Brain pericyte (primary cell): ENCODE measurements at places on chromosomes 13 and 19.
A peak's percentile ranks its signal among the peaks of the same experiment; 100 is the strongest.

DNA sequence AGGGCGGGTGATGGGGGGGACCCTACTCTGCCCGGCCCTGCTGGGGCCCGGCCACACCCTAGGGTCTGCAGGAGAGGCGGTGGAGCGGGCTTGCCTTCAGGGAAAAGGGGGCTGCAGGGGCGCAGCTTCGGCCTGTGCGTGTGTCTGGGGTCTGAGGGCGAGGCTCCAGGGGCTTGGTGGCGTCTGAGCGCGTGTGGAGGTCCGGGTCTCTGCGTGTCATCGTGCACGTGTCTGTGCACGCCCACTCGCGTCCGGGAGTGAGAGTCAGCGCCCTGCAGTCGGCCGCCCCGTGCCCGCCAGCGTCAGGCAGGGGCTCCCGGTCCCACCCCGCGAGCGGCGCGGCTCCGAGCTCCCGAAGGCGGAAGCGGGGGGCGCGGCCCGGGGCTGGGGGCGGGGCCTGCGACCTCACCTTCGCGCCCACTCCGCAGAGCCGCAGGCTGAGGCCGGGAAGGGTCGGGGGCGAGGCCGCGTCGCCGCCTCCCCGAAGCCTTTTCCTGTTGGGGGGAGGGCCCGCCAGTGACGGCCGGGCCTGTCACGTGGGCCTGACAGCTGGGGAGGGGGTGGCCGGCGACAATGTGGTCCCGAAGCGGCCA is at the start of gene ARHGAP45:
ARHGAP45 (plus strand) TSS at position 420 of the 593 bp plus-strand sequence. CDS start 239 bp downstream, outside the sequence.
- no peak for DNase-seq

DNA sequence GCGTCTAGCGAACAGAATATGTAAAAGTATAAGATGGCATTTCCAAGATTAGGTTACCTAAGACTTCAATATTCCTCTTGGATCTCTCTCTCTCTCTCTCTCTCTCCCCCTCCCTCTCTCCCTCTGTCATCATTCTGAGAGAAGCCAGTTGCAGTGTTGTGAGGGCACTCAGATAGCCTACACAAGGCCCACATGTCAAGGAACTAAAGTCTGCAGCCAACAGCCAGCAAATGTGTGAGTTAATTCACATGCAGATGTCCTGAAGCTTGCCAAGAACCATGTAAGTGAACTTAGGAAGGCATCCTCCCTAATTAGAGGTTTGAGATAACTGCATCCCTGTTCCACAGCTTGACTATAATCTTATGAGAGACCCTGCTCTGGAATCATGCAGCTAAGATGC is 822.9 kb upstream of the PRR20A start:
- DNase-seq, result no peak

DNA sequence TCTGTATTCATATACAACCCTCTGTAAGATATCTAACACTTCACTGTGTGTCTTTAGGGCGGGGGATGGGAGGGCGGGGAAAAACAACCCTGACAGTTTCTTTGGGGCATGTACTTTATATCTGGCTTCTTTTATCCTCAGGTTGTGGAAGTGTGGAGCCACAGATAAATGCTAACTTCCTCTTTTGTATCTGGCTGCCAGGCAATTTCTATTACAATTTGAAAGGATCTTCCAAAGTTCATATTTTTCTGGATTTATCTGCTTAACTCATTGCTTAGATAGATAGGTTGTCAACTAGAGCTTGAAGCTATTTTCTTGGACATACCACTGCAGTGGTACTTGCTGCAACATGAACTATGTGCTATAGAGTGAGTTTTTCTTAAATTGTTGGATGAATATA is 393.0 kb downstream of the LMO7 start:
- DNase-seq, result no peak

- DNase-seq, result peak; percentile 55
These were observed 51.1 kb upstream of the ZNRF4 start for GRCh38 chr19:5403968-5404640.

DNA sequence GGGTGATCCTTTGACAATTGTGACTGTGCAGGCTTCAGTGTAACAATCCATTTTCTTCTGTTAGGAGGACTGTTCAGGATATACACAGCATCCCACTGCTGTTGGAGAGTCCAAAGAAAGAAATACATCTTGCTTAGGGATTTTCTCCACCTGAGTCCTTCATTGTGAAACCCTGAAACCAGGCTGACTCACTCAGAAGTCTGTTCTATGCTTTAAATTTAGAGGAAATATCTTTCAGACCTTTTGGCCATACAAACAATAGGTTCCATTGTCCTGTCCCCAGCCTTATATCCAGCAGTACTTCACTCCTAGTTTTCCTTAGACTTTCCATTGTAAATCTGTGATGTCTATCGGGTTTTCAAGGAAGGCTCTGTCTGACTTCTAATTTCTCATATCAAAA is 379.1 kb downstream of the SUCLA2 start:
- no peak for DNase-seq

GRCh38 chr13:37212826-37213225 is 107.4 kb upstream of the CSNK1A1L start:
- DNase-seq, result no peak

DNA sequence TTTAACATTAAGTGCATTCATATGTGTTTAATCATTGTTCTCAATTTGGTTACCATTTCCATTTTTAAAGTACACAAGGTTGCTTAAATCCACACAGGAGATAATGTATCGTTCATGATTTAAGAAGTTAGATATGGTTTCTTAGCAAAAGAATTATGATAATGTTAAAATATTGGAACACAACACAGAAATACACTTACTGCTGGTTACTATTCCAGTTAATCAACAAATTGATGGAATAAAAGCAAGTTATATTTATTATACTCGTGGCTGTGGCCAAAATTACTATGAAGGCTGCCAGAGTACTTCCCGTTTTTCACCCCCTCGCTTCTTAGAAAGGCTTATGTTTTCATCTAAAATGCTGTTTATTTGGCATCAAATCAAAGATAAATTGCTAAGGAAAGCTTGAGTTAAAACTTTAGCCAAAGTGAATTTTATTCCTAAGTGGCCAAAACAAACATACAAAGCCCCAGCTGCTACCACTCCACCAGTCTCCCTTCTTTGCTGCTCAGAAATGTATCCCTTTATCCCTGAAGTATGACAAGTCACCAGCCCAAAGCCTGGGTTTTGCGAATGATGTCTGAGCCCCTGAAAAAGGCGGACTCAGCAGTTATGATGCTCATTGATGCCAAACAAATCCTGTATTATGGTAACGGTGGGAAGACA is 27.7 kb downstream of the LCP1 start:
- no peak for DNase-seq

DNA sequence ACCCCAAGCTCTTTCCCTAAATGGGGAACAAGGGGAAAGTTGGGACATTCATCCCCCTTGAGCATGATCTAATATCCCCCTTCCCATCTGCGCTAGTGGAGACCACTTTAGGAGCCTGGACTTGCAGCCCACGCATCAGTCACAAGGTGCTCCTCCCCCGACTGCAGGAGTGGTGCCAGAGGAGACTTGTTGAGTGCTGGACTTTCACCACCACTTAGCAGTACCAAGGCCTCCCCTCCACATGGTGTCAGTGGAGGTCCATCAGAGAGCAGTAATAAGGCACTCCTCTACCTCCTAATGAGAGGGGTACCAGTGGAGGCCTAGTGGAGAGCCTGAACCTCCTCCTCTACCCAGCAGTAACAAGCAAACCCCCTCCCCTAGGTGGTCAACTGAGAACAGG is 22.5 kb downstream of the CAB39L start:
- DNase-seq, result no peak

GRCh38 chr19:16619457-16619856 is 8.5 kb downstream of the MED26 start:
- no peak for DNase-seq

DNA sequence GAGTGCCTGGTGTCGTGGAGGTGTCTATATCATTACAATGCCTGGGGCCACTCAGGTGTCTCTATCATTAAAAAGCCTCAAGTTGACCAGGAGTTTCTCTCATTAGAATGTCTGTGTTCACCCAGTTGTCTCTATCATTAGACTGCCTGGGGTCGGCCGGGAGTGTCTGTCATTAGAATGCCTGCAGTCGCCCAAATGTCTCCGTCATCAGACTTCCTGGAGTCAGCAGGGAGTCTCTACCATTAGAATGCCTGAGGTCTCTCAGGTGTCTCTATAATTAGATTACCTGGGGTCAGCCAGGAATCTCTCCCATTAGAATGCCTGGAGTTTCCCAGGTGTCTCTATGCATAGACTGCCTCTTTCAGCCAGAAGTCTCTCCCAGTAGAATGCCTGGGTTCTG is 1477.6 kb downstream of the UQCRFS1 start:
- no peak for DNase-seq

- DNase-seq, result no peak
These were observed 77.9 kb downstream of the CACNA1A start for GRCh38 chr19:13428352-13428751.
